NCI-H1105 (cell line): ENCODE measurements at places on chromosomes 5 and 9.

- DNase-seq, result no peak
These were observed 65.5 kb downstream of the INSYN2B start for GRCh38 chr5:169914766-169915165.

DNA sequence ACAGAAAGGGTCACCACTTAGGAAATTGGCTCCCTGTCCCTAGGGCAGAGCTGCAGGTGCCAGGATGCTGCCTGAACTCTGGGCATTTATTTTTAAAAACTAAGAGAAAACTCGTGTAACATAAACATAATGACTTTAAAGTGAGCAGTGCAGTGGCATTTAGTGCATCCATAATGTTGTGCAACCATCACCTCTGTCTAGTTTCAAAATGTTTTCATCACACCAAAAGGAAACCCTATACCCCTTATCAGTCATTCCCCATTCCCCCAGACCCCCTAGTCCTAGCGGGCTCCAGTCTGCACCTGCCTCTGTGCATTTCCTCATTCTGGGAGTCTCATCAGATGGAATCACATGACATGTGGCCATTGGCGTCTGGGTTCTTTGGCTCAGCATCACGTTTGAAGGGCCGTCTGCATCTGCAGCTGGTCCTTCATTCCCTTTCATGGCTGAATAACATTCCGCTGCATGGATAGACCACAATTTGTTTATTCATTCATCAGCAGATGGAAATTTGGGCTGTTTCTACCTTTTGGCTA lies 55.8 kb downstream of the NSG2 start:
- no peak for DNase-seq

DNA sequence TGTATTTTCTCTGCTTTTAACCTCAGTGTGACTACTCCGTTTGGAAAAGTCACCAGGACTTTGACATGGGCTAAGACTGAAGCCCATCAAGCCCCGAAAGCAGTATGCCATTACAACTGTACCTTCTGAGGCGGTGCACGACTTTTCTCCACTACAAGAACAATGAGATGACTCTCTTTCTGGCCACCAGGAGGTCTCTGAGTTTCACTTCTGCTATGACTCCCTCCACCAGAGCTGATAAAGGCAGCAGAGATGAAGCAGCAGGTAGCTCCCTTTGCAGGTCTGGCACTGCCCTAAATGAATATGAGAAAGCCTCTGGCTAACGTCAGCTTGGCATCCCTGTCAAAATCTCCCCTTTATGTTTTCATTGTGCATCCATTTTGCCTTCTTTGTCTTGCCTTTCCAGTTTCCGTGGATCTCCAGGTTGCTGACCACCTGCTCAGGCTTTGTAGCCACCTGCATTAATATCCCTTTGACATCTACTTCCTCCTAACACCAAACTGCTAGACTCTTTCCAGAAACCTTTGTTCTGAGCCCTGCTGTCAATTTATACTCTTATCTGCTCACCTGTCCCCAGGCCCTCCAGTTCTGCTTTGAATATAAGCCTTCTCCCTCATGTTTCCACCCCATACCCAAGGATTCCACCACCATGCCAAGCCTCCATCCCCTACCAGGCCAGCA lies 221.7 kb downstream of the ZNF608 start:
- DNase-seq, result no peak

DNA sequence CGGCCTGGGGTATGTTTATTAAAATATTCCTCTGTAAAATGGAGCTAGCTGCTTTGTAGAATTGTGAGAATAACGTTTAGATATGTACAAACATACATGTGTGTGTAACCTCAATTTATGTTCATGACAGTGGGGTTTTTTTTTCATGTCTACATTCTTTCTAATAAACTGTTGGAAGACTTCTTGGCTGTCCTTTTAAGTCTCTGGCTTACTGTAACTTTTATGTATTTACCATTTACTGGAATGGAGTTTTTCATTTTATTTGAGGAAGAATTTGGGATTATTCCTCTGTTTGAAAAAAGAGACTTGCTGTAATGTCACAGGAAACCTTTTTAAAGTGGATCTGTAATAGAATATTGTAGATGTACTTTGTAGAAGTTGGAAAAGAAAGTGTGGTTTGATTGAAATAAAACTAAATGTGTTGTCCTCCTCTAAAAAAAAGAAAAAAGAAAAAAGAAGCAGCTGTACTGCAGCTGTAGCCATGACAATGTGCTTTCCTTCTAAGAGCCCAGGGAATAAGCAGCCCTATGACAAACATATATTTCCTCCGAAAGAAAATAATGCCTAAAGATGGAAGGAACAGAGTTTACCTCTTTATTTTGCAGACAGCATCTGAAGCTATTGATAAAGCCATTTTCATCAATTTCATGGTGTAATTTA lies 71.2 kb upstream of the FREM1 start:
- no peak for DNase-seq
